GM23248 (cell line): ENCODE measurements at places on chromosomes 7 and 10. TPM values are rescaled to one million over a fixed set of nuclear protein-coding genes. Genes with fewer than 3 reads are reported as not detected.

Gene BLNK
- not detected in 2 replicates for polyA plus RNA-seq

Gene MBL2
- polyA plus RNA-seq: not detected in 2 replicates

Gene GAD2
- polyA plus RNA-seq: not detected in 2 replicates

Gene PPRC1
- polyA plus RNA-seq: 19.5 and 22.6 TPM in 2 replicates

Gene MSANTD7
- 7.2 and 7.4 TPM in 2 replicates for polyA plus RNA-seq
